ENCODE measurements at places on chromosomes 2 and 18.
A peak's percentile ranks its signal among the peaks of the same experiment; 100 is the strongest.

DNA sequence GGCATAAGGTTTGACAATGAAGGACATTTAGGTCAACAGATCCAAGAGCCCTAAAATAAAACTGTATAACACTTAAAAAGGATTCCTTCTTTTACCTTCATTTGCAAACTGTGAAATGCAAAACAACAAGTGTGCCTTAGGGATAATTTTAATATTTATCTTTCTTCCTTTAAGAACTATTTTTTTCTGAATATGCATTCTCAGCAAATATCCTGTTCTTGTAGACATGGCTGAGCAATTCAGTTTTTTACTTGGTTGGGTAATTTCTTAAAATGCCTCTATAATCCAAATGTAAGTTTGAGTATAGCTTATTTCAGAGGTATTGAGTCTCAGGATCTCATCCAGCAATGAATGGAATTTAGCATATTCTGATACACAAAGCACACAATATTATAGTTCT, 43.0 kb upstream of the KCNJ3 start:
- no peak for DNase-seq

- DNase-seq, result no peak
Measured at GRCh38 chr2:101310834-101311695, 2.6 kb upstream of the RNF149 start.

GRCh38 chr18:21298351-21298750, 56.3 kb downstream of the GREB1L start:
- DNase-seq, result no peak

- no peak for DNase-seq
Measured at GRCh38 chr2:207256476-207257207, 90.9 kb upstream of the KLF7 start.

DNA sequence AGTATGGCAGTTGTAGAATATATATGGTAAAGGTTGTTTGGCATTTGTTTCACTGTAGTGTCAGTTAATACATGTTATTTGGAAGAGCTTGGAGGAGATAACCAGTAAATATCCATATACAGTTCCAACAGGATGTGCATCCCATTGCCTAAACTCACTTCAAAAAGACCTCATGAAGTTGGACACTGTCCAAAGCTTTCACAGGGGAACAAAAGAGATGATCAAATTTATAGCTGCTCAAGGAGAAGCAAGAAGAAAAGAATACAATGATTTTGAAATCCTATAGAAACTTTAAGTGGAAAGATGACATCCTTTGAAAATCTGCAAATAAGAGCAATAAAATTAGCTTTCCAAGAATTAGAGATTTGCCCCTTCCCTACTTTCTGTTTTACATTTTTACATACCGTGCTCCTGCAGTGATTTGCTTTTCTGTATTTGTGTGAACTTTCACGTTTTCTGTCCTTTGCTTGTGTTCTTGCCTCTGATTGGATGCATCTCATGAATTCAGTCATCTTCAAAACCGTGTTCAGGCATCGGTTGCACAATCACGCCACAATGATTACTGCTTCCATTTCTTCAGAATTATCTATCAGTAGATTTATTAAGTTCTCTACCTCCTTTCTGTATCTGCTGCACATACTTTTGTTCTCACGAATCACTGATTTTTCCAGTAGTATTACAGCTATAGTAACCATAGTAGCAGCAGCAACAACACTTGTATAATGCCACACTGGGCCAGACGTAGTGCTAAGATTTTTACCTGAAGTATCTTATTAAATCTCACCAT, 83.8 kb downstream of the PARD3B start:
- DNase-seq, result no peak

DNA sequence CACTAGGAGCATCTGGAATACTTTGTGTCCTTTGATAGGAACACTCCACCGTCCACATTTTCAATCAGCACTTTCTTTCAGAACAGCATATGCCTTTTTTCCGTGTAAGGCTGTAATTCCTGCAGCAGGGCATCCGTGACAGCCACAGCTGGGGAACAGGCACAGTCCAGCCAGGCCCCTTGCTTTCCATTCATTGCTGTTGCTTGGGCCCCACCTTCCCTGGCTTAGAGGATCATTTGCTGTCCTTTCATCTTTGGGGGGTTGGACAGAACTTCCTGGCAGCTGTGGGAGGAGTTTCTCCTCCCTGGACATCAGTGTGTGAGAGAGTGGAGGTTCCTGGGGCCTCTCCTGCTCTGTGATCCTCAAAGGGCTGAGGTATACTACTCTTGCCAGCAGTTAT, 49.7 kb upstream of the ITM2C start:
- no peak for DNase-seq

- DNase-seq, result no peak
Measured at GRCh38 chr2:10897956-10898355, 13.8 kb upstream of the KCNF1 start.

DNA sequence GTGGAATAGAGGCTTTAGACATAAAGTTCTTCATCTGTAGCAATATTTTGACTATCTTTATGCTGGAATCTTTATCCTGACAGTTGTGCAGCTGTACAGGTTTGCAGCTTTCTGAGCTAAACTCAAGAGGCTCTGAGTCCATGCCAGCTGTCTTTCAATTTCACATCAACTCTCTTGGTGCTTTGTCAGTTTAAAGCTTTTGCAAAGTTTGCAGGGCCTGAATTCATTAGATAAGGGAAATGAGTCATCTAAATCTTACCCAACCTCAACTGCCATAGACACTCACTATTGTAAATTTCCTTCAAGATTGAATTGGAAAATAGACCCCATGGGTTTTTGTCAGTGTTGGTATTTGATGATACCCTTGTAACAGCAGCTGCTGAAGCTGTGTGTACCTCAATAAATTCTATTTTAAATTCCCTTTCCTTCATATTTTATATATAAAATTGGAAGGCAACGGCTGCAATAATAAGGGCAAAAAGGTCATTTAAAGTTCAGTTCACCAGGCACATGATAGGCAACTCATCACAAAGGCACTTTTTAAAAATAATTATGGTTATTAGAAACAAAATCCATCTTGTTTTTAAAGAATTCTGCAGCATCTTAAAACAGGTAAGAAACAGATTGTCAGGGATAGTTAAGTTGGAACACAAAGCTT, 169.9 kb upstream of the SLC39A10 start:
- DNase-seq, result peak; percentile 29
